ENCODE measurements at places on chromosomes 1 and 21. TPM values are rescaled to one million over a fixed set of nuclear protein-coding genes. Genes with fewer than 3 reads are reported as not detected.

GRCh38 chr1:16367258-16367967 lies 371 bp downstream of the SZRD1 start:
- DNase-seq: peak; percentile 83

DNA sequence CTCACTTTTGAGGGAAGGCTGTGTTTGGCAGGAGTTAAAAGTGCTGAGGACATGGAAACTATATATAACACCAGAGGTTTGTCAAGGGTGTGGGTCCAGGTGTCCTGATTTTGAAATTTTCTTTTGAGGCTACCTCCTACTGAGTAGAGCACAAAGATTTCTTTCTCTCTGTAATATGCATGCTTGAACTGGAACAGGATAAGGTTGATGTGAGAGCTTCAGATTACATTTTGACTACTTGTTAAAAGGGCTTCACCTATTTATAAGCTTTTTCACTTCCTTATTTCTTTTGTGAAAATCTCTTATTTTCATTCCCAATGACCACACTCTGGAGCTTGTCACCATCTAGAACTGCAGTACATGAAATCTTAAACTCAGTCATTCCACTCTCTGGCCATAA lies 59.8 kb upstream of the PLA2G4A start:
- no peak for DNase-seq

DNA sequence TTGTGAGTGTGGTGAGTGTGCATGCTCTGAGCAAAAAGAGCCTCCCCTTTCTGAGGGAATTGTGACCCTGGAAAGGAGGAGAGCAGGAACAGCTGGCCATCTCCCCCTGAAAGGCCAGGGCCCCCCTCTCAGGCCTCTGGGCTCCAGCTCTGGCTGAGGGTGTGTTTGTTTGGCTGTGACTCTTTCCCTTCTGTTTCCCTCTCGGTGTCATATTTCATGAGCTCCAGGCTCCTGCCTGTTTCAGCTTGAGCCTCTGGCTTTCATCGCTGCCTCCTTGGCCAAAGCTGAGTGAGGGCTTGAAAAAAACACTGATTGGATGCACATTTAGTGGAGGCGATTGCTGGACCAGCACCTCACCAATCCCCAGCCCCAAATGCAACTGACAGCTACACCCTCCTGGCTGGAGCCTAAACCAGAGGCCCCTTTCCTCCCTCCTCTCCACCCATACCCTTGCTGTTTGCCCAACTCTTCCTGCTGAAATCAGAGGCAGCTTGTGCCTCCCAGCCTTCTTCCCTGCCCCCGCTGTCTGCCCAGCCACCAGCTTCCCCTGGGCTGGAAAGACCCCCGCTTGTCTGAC lies 64.1 kb downstream of the DDR2 start:
- peak; percentile 77 for DNase-seq

GRCh38 chr1:182376936-182377574 lies 14.5 kb downstream of the GLUL start:
- no peak for DNase-seq

DNA sequence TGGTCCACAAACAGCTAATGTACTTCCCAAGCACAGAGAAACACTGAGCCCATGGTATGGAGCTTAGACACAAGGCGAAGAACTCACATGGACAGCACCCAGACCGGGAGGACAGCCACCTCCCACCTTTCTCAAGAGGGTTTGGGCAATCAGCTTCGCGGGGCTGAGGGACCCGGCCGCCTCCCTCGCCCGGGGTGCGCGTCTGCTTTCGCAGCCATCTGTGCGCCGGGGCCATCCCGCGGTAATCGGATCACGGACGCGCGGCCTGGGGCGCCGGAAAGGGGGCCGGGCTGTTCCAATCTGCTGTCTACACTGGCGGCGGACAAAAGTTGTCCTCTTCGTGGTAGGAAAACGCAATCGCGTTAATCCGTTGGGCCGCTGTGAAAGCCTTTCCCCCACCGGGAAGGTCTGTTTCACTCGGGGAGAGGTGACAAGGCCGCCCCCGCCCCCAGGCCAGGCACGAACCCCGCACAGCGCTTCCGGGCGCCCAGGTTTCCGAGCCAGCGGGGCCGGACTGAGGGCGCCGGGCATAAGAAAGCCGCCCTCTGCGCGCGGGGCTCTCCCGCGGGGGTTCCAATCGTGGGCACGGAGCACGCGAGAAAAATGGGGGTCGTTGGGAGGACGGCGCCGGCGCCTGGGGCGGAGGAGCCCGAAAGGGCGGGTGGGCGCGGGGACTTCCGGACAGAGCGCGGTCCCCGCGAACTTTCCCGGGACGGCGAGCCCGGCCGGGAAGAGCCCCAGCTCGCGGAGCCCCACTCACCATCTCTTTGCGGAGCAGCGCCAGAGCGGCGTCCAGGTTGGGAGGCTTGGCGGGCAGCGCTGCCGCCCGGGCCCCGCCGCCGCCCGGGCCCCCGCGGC lies 664 bp downstream of the FAM89A start:
- peak; percentile 25 for DNase-seq

DNA sequence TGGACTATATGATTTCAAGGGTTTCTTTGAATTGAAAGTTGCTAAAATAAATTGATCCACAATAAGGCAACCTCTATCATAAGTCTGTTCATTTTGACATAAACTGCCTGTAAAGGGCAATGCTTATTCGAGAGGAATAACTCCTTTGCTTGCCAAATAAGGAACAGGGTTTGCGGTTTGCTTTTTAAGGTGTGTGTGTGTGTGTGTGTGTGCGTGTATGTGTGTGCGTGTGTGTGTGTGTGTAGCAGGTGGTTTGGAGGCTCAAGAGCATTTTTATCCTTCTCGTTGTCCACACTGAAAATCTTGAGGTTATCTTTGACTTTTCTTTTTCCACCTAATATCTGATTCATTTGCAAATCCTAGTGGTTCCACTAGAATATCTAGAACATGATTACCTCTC lies 13.1 kb upstream of the NGF start:
- DNase-seq: no peak

- no peak for DNase-seq
Observed at GRCh38 chr1:180267761-180268555, 37.9 kb downstream of the LHX4 start.

DNA sequence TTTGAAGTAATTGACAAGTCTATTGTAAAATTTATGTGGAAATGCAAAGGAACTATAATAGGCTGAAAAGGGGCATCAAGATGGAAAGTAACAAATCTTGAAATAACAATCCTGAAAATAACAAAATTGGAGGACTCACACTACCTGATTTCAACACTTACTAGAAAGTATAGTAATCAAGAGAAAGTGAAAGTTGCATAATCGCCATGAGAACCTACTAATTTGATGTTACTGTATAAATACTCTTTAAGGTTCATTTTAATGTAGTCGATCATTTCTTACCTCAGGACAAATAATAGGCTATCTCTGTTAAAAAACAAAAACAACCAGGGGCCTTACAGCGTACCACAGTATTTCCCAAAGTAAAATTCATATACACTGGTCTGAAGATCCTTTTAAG lies 71.7 kb downstream of the EDEM3 start:
- no peak for DNase-seq

DNA sequence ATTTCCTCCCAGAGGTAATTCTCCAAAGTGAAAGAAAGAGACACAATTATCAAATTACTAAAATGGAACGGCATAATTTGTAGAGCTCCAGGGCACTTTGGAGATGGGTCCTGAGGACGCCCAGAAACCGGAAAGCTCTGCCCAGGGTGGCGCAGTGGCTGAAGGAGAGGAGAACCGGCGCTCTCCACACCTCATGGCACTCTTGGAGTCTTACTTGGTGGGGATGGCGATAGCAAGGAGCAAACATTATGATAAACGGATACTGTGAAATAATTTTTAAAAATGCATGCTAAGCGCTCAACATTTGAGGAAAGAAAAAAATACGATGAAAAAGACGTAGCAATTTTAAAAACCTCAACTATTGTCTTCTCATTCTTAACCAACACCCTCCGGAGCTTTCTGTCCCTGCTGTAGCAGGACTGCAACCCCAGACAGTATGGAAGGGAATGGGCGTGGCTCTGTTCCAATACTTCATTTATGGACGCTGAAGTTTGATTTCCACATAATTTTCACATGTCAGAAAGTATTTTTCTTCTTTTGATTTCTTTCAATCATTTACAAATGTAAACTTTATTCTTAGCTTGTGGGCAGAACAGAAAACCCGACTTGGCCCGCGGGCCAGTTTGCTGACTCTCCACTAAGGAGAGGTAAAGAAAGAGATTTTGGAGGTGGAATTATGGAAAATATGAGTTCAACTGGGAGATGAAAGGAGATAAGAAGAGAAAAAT lies 1.1 kb downstream of the S100A11 start:
- no peak for DNase-seq

DNA sequence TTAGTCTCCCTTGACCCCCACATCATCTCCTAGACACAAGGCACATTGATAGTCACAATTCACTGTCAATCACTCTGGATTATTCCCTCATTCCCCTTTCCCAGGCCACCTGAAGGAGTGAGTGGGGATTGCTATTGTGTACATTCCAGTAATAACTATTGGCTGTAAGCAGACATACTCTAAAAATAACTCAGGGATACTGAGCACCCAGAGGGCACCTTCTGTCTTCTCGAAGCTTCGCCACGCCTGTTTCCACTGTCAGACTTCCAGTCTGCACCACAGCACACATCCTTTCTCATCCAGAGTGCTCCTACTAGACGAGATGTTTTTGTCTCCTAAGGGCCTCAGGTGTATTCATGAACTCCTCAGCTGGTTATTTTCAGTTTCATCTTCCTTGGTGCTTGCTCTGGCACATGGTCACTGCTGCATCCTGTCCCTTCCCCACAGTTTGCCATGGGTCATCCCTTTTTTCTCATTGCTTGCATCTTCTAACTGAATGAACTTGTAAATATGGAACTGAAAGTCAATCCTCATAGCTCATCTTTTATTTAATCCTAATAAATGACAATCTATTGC lies 848 bp upstream of the APOBEC4 start:
- no peak for DNase-seq

- no peak for DNase-seq
Observed at GRCh38 chr1:67175530-67176087, 9.4 kb downstream of the IL23R start.

DNA sequence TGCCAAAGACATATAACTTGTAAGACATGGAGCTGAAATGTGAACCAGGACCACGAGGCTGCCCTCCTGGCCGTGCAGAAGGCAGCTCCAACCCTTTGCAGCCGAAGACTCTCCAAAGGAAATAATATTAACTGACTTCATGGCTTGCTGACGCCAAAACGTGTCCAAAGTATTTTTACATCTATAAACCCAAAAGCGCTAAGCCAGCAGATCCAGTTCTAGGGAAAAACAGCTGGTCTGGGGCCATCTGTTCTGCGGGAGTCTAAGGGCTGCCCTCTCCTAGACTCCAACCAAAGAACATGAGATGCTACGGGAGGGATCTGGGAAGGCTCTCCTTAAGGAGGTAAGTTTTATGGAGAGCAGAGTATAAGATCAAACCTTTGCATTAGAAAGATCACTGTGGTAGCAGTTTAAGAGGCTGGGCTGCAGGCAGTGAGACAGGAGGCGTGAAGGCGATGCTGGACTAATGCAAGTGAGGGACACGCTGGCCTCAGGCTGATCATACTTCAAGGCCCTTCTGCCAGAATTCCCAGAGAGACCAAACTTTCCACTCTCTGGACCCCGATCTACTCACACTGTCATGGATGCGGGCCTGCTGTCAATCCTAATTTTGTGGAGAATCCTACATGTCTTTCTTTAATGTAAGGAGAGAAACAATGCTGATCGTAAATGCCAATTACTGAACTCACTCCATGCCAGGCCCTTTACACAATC lies 1.2 kb downstream of the TMEM53 start:
- DNase-seq: no peak

- DNase-seq: no peak
Observed at GRCh38 chr1:154093699-154094098, 61.2 kb downstream of the NUP210L start.

DNA sequence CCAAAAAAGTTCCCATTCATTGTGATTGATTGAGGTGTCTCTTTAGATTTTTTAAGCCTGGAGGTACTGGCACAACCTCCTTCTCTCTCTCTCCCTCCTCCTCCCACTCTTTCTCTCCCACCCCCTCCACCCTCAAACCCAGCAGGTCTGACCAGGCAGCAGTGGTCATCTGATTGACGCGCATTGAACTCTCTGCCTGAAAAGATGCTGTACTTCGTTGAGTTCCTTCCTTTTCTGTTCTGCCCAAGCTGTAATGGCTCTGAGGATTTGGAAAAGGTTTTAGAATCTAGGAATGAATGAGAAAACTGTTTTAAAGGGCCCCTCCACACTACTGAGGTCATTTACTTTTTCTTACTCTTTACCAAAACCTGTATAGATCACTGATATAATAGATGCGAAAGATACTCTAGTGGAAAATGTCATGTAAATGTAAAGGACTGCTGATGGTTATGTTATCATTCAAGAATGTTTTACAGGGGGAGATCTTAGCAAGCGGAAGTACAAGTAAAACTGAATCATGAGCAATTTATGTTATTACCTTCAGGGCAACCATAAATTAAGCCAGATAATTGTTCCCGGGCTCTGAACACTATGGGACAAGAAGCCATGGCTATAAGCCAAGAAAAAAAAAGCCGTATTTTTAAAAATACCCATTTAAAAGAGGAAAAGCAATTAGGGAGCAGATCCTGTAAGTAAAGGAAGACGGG lies 25.2 kb upstream of the DYRK1A start:
- DNase-seq: no peak

GRCh38 chr1:8926707-8927694 lies 18.7 kb upstream of the CA6 start:
- no peak for DNase-seq

GRCh38 chr1:61190618-61191432 lies 108.5 kb downstream of the NFIA start:
- no peak for DNase-seq

DNA sequence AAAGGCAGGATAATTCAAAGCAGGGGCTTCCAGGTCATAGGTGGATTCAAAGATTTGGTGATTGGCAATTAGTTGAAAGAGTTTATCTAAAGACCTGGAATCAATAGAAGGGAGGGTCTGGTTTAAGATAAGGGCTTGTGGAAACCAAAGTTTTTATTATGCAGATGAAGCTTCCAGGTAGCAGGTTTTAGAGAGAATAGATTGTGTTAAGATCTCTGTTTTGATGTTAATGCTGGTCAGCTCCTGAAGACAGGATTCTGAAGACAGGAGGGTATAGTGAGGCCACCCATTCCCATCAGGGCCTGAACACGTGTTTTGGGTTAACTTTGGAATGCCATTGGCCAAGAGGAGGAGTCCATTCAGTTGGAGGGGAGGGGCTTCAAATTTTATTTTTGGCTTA lies 6.1 kb upstream of the PTBP2 start:
- DNase-seq: no peak

DNA sequence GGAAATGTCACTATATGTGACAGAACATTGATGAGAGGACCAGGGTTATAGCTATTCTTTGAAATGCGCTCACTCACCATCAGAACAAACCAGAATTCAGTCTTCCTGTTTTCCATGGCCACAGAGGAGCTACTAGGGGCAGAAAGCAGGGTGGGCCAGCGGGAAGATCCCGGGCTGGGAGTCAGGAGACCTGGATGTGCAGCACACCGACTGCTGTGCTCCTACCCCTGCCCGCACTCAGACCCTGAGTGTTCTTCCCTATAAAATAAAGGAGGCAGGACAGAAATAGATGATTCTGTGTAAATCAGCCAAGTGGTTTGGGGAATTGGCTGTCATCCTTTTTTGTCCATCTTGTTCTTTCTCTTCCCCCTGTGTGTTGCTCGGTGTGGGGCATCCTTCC lies 21.0 kb downstream of the MTARC1 start:
- DNase-seq: no peak

Gene C8A
- not detected for polyA plus RNA-seq

Gene PFKFB2
- polyA plus RNA-seq: 17.4 TPM

Gene ICOSLG
- polyA plus RNA-seq: 6.3 TPM

Gene TXNIP
- 546 TPM for polyA plus RNA-seq

Gene PPM1J
- polyA plus RNA-seq: 1.4 TPM

Gene NUDT4B
- 1.7 TPM for polyA plus RNA-seq

Gene WDR77
- 40.5 TPM for polyA plus RNA-seq

Gene KRTAP10-11
- polyA plus RNA-seq: not detected
